ENCODE measurements at places on chromosomes 6 and 20.

DNA sequence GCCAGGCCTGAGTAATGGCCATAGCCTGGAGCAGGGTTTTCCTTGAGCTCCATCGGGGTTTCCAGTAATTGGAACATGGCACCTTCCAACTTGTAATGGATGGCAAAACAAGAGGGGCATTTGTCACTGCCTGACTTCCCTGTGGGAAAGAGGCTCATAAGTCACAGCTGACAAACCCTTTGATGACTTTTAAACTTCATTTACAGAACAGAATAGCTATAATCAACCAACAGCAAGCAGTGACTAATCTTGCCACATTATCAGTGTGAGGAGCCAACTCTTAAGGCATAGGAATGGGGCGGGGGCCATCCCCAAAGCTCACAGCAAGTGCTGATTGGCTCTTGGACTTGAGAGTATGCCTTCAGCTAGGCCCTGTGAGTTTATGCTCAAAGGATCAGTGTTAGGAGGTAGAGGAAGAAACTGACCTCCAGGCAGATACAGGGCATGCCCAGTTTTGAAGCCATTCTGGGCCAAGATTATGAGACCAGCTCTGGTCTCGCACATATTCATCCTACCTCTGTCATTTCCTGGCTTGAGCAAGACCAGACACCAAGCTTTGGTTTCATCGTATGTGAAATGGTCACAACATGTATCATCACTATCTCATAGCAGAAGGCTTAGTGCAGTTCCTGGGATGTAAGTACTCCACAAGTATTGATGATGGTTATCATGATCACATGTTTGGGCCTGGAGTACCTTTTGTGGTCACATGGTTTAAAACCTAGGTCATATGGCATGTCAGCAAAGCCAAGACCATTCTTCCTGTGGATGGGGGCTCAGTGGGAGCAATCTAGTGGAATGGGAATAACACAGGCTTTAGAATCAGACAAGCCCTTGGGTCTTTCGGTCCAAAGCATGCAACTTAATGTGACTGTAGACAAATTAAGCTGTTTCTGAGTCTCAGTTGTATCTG, 49.2 kb downstream of the EIF2S2 start:
- no peak for DNase-seq

DNA sequence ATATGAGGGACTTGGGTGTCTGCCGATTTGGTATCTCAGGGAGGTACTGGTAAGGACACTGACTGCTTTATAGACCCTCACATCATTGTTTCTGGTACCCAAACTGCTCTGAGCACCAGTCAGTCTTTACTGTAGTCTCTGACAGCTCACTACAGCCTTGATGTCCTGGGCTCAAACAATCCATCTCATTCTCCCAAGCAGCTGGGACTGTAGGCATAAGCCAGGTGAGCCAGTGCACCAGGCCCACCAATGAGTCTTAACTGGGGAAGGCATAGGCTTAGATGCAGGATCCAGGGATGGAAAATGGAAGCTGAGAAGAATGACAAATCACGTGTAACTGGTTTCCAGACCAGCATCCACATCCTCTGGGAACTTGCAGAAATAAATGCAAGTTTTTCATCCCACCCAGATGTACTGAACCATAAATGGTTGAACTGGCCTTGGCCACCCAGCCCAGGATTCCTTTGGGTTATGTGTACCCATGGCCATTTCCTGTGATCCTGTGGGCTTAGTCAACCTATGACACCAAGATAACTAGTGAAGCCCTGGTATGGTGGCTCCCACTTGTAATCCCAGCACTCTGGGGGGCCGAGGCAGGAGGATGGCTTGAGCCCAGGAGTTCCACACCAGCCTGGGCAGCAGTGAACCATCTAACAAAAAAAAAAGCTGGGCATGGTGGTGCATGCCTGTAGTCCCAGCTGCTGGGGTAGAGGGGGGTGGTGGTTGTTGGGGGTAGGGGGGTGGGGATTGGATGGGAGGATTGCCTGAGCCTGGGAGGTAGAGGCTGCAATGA, 5.8 kb downstream of the TUBB start:
- peak; percentile 32 for DNase-seq

- no peak for DNase-seq
Measured at GRCh38 chr6:130903007-130903406, 75.8 kb downstream of the SMLR1 start.

DNA sequence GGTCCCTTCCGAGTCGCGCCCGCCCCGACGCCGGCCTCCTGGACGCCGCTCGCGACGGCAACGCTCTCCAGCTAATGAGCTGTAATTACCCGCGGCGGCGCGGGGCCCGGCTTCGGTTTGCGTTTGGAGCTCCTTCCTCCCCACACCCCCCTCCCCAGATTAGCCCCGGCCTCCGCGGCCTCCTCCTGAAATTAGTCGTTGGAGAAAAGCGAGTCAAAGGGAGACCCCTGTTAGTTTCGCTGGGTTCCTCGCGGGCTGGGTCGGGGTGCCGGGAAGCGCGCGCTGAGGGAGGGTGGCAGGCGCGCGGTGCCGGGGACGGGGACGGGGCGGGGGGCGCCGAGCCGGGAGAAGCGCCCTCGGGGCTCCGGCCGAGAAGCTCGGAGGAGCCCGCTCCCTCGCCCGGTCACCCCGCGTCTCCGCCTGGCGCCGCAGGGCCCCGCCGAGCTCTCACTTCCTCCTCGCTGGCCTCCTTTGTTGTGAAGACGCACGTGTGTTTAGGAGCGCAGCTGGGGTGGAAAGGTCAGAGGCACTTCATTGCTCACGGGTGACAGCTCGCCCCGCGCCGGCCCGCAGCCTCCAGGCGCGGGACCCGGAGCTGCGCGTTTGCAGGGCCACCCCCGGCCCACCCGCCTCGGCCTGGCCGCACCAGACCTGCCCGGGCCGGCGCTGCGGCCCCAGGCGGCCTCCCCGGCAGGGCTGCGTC, 4.9 kb downstream of the FOXC1 start:
- no peak for DNase-seq

DNA sequence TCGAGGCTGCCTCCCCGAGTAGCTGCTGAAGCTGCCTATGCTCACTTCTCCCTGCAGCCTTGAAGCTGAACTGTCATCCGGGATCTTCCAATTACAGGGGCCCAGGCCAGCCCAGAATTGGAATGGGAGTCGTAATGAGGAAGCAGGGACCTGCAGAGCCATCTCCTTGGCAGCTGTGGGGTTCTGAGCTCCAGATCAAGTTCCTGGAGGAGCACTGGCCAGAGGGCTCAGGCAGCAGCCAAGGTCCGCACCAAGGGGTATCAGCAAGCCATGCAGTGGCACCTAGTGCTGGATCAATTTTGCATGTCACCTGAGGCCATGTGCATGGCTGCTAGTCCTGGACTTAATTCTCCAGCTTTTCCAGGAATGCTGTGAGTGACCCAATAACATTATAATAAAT, 163.2 kb upstream of the TSHZ2 start:
- DNase-seq = no peak

DNA sequence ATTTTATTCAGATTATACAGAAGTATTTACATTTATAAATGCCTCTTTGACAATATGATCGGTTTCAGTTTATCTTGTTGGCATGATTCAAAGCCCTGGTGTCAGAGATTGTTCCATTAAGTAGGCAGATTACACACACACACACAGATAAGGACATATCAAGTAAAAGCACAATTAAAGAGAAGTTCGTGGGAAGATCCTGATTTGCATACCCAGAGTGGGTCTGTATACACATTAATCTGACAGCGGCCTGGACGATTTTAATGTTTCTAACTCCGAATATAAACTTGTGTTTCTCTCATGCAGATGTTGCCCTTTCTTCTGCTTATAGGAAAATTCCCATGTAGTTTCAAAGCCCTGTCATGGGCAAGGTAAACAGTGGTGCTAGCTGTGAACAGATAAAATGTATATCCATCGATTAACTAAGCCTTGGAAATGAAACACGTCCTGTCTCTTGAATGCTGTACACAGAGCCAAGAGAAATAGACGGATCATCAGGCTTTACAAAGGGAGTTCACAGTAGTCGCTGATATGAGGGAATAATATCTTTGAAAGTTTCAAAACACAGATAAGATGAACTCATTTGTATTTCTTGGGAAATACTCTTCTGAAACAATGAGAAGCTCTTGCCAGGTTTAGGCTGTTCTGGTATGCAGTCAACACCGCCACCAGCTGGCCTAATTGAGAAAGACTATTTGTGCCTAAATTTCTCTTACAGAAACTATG, 108.2 kb upstream of the GMDS start:
- peak; percentile 28 for DNase-seq

GRCh38 chr20:35270021-35270902, 7.7 kb downstream of the MMP24OS start:
- DNase-seq = no peak

DNA sequence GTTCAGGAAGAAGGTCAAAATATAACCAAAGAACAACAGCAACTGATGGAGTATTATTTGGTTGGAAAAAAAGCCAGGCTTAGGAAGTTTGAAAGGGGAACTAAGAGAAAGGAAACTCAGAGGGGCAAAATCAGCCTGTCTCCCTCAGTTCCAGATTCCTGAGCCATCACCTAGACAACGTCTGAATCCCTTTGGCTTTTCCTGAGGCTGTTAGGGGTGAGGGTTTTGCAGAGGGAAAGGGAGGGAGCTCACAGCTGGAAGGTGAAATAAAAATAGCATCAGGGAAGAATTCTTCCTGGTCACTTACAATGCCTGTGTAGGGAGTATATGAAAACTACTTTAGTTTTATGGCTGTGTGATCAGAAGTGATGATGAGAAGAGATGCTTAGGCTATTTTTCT, 100.5 kb downstream of the SOBP start:
- DNase-seq = no peak

GRCh38 chr6:164142322-164142721, 727.8 kb downstream of the QKI start:
- no peak for DNase-seq

DNA sequence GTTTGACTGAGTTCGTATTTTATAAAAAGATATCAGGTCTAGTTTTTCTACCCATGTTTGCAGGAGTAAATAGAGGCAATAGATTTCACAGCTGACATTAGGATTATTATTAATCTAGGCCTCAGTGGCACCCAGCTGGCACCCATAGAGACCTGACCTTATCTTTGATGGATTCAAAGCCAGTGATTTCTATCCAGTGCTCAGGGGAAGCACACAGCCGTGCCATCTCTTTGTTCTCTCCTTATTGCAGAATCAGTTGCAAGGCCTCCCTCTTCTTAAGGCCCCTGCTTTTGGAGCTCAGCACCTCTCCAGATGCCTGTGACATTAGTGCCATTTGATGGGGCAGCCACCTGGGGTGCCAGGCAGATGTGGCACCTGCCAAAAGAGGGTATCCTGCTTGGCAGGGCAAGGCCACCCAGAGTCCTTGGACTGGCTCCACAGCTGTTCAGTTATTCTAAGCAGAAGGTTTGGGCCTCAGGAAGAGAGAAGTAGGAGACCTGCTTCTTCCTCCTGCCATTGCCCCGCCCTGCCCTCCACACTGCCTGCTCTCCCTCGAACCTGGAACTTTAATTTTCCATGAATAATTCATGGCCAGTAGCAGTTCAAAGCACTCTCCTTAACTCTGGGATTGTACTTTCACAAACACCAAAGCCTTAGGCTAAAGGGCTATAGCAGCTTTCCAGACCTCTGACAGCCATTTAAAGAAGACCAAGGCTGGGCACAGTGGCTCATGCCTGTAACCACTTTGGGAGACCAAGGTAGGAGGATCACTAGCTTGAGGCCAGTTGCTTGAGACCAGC, 206.3 kb downstream of the ZDHHC14 start:
- no peak for DNase-seq

DNA sequence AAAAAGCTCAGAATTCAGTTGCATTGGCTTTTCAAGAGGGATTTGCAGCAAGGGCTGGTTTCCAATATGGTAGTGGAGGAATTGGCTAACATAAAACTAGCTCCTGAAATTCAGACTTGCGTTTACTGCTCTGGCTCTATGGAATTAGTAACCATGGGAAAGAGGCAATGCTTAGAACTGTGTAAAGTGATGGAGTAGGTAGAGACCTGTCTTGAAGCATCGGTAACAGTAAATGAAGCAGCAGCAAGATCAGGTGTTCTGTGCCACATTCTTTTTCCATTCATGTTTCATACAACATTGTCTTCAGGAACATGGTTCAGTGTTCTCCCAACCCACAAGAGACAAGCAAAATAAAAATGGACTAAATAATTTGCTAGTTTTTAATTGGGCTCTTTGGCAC, 6.5 kb downstream of the IRF4 start:
- no peak for DNase-seq

DNA sequence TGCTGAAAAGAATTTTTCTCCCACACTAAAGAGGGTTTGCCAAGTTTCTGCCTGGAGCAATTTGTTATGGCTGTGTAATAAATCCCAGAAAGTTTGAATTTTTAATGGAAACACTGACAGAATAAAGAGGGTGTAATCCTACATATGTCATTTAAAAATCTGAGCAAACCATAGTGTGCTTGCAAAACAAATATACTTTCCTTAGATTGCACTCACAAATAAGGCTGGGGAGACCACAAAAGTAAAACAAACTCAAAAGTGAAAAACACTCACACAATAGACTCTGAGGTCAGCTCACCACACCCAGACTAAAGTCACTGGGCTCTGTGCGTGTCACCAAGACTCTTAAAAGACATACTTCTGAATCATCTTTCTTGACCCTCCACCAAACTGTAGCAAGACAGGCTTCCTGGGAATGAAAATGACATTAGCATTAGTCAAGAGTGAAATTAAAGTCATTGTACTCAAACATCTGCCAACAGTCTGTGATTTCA, 4.8 kb upstream of the ATXN1 start:
- DNase-seq = no peak

GRCh38 chr6:5439749-5440148, 178.4 kb downstream of the FARS2 start:
- DNase-seq = no peak

DNA sequence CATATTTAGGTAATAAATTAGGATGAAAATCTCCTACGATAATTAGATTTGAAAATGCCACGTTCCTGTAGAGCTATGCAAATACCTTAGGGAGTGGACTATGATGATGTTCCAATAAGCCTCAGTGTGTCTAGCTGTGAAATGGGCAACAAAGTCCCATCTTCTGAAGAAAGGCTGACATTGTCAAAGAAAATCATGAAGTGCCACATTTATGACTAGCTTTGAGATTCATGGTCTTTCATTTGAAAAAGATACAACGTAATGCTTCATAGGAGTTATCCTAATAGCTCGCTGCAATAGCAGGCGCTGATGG, 23.8 kb upstream of the BCAS1 start:
- no peak for DNase-seq

DNA sequence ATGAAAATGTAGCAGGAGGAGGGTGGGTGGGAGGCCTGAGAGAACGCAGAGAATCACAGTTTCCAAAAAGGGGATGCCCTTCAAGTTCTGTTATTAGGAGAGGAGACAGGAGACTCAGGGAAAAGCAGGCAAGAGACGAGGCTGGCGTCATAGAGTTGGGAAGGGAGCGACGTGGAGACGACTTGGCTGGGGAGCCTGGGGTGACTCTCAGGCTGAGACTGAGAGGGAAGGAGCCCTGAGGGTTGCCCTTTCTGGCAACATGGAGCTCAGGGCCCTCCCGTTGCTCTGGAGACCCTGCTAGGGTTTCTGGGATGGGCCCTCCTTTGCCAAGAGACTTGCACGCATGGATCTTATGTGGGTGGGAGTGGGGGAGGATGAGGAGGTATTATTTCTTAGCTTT, 108.9 kb downstream of the CDH4 start:
- no peak for DNase-seq

DNA sequence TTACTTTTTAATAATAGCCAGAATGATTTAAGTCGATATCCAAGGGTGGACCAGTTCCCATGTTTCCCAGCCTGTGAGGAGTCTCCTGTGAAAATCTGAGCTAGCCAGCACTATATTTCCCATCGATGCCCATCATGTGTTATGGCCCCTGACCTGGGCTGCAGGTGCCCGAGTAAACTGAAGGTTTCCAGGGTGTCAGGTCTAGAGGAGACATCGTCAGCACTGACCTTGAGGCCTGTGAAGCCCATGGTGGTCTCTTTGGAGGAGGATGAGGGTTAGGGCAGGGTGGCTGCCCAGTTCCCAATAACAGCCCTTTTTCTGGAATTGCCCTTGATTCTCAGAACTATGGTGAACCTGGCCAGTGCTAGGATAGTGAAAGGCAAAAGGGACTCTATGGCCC, 63.0 kb upstream of the TOP1 start:
- DNase-seq = no peak

Measured in SJCRH30 (cell line).